Astrocyte of the spinal cord (primary cell): ENCODE measurements at places on chromosomes 4 and X.

- no peak for DNase-seq
Observed at GRCh38 chr4:104475652-104476051, 19.0 kb downstream of the CXXC4 start.

GRCh38 chrX:21056622-21057021 is 317.6 kb upstream of the CNKSR2 start:
- DNase-seq, result no peak

GRCh38 chr4:66785479-66785878 is 759.8 kb downstream of the CENPC start:
- DNase-seq, result no peak

DNA sequence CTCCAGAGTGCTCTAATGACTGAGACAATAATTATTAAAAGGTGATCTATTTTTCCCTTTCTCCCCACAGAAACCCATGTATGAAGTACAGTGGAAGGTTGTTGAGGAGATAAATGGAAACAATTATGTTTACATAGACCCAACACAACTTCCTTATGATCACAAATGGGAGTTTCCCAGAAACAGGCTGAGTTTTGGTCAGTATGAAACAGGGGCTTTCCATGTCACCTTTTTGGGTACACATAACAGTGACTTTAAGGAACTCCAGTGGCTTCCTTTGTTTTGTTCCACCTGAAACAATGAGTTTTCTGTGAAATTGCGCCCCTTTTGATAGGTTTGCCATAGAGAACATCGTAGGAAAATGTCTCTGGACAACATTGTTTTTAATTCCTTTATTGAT is 69.6 kb downstream of the KIT start:
- no peak for DNase-seq

- no peak for DNase-seq
Observed at GRCh38 chrX:142671036-142671435, 354.7 kb upstream of the SPANXN4 start.

- no peak for DNase-seq
Observed at GRCh38 chr4:138242834-138243156, 646 bp upstream of the SLC7A11 start.

GRCh38 chrX:113651306-113651705 is 810.7 kb upstream of the AMOT start:
- DNase-seq, result no peak

DNA sequence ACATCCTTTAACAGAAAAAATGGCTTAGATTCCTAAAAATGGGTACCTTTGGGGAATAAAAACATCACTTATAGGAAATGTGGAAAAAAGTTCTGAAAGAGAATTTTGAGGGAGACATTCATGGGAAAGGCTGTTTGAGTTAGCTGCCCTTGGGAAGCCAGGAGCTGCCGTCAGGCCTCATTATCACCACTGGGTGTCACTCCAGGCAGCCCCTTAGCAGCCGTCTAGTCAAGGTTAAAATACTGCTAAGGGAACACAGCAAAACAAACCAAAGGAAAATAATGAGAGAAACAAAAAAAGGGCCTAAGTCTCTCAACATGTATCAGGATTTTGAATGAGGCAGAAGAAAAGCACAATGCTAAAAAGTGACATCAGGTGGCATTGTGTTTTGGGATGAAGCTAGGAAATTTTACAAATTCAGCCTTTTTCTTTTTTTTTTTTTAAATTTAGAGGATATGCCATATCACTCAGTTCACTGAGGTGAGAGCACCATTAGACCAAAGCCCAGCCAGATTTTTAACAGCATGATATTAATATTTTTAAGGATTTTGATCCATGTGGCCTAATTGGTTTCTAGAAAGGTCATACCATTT is 235.3 kb downstream of the GPAT3 start:
- DNase-seq, result peak; percentile 72

GRCh38 chrX:10111364-10112148 is 45.2 kb upstream of the CLCN4 start:
- no peak for DNase-seq

DNA sequence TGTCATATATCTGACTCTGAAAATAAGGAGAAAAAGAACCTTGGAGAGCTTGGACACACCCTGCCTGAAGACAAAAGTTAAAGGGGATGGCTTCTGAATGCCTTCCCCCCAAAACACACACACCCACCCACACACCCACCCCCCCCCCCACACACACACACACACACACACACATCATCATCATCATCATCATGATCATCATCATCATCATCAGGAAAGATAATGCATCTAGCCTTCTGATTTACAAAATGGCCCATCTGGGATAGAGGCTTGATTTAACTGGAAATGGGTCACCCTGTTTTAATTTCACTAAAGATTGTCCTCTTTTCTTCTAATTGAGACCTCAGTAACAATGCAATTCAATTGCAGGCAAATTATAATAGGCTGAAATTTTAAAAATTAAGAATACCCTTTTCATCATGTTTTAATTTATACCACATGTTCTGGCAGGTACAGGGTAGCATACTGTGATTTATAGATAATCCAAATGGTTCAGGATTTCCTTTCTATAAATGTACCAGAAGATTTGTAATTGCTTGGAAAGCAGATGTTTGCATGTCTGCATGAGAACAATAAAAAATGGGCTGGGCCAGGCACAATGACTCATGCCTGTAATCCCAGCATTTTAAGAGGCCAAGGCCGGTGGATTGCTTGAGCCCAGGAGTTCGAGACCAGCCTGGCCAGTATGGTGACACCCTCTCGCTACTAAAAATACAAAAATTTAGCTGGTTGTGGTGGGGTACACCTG is 56.5 kb downstream of the TRIM2 start:
- peak; percentile 22 for DNase-seq

- no peak for DNase-seq
Observed at GRCh38 chr4:4568806-4569427, 27.1 kb upstream of the STX18 start.

- no peak for DNase-seq
Observed at GRCh38 chrX:123849096-123849495, 10.8 kb upstream of the XIAP start.

GRCh38 chrX:153925387-153925738 is 701 bp downstream of the ARHGAP4 start:
- no peak for DNase-seq

GRCh38 chrX:149092179-149092578 is 412.9 kb downstream of the IDS start:
- DNase-seq, result no peak

DNA sequence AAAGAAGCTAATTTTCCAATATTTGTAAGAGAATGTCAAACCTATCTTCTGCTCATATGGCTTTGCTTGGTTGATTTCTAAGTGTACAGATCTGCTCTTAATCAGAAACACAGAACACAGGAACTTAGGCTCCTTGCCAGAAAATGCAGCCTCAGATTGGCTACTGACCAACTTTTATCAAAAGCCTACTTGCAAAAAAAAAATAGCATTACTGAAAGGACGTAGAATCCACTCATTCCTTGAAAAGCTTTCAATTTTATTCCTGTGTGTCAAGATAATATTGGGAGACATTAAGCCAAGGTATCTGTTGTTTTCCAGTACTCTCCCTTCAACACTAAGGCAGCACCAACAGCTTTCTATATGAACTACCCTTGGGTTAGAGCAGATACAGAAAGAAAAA is 127.6 kb upstream of the INTU start:
- DNase-seq, result peak; percentile 89

DNA sequence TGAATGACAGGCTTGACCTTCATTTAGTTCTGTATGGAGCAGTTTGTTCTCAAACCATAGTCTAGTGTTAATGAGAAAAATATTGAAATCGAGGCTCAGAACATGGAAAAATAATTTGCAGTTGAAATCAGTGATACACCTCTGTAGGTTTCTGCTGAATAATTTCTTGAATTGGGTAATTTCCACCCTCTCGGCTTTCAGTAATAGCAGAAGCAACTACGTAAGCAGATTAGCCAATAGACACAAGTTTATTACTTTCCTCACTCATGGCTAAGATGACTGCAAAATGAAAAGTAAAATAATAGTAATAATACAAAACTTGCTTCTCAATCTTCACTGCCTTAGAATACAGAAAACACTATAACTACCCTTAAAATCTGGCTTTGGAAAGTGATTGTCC is 46.0 kb downstream of the USP38 start:
- no peak for DNase-seq

DNA sequence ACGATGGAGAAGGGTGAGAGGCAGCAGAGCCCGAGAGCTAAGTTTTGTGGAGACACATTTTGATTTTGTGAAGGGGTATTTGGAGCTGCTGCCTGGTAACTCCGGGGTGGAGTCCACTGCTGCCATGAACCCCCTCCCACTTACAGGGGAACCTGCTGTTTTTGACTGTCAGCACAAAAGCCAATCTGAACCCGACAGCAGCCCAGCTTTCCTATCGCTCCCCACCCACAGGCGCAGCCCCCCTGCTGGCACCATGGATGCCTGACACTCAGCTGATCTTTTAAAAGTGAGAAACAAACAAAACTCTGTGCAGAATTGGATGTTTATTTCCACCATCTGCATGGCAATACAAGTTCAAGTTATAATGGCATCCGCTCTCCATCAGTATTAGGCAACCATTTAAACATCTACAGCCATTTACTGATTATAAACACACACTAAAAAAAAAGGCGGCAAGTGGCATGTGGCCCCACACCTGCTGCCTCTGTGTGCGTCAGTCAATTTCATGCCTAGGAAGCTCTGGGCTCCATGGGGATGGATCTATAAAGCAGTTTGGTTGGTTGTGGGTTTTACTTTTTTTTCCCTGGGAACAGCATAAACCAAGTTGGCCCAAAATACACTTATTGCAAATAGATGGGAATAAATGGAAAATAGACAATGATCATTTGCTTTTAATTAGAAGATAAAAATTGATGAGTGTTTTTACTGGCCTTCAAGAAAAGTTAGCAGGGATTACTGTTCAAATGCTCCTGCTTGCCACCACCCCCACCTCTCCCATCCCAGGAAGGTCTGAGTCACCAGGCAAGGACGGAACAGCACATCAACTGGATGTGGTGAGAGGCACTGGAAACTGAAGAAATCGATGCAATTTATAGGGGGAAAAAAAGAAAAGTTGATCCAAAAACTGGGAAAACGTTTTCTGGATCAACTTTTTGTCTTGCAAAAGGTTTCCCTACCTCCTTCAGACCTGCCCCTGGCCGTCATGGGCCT is 46.0 kb downstream of the SEPSECS start:
- peak; percentile 64 for DNase-seq

- no peak for DNase-seq
Observed at GRCh38 chr4:1227816-1228215, 21.1 kb downstream of the CTBP1 start.

DNA sequence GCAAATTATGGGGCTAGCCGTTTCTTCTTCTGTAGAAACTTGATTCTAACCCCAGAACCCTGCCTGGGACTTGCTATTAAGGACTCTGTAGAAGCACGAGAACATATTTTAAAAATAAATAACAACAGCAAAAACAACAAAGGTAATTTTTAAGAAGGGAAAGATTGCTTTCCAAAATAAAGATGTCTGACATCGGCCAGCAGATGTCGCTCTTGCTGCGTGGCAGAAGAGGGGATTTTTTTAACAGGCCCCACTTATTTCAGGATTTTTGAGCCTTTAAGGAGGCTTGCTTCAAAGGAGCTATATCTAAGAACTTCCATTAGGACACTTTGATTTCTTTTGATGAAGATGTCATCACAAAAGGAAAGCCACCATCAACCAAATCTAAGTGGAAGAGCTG is 62.8 kb upstream of the EGFL6 start:
- DNase-seq, result peak; percentile 61
